GM20000 (cell line): ENCODE measurements at places on chromosomes 2 and 18.

DNA sequence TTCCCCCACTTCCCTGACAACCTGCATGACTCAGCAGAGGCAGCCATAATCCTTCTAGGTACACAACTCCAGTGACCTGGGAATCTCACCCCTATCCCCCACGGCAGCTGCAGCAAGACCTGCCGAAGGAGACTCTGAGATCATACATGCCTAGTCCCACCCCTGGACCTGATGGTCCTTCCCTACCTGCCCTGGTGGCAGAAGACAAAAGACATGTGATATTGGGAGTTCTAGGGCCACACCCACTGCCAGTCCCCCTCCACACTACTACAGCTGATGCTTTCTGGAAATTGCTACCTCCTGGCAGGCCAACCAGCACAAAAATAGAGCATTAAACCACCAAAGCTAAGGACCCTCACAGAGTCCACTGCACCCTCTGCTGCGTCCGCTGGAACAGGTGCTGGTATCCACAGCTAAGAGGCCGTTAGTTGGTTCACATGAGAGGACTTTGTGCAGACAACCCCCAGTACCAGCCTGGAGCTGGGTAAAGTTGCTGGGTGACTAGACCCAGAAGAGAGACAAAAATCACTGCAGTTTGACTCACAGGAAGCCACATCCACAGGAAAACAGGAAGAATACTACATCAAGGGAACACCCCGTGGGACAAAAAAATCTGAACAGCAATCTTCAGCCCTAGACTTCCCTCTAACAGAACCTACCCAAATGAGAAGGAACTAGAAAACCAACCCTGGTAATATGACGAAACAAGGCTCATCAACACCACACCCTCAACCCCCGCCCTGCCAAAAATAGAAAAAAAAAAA lies 12.5 kb downstream of the MARCO start:
- no peak for DNase-seq

DNA sequence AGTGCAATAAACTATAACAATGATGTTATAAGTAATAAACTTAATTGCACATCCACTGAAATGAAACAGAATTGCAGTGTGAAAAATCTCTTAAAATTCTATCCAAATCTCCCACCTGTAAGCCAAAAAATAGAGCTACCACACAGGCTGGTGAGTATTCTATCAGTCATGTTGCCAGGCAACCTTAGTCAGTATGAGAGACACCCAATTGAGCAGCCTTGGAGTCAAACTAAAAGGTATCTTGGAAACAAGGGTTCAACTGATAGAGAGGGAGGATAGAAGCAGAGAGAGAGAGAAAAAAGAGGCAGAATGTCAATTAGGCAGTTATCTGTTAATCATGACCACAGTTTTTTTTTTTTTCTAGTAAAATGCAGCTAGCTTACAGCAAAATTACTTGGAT lies 45.8 kb downstream of the GALNT13 start:
- no peak for DNase-seq

DNA sequence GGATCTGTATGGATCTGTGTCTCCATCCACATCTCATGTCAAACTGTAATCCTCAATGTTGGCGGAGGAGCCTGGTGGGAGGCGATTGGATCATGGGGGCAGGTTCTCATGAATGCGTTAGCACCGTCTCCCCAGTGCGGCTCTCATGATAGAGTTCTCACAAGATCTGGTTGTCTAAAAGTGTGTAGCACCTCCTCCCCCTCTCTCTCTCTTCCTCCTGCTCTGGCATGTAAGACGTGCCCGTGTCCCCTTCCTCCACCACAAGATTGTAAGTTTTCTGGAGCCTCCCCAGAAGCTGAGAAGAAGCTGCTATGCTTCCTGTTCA lies 55.0 kb upstream of the ROCK2 start:
- no peak for DNase-seq

- DNase-seq, result no peak
Observed at GRCh38 chr2:16425462-16426336, 239.9 kb downstream of the CYRIA start.

DNA sequence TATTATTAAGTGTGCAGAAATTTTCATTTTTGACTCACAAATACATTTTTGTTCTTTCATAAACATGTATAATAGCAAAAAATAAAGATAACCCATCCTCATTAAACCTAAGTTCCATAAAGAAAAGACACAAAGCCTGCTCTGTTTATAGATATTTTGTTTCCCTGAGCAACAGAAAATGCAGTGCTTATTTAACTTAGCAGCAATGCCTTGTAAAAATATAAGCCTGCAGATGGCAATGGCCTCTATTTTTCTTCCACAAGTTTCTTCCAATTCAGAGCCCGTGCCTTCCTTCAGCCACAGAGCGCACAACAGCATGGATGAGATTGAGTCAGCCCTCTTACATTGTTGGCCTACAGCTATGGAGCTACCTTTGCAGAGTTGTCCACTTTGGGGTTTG lies 43.6 kb downstream of the PKP4 start:
- no peak for DNase-seq
